ENCODE measurements at places on chromosomes 4 and X.

DNA sequence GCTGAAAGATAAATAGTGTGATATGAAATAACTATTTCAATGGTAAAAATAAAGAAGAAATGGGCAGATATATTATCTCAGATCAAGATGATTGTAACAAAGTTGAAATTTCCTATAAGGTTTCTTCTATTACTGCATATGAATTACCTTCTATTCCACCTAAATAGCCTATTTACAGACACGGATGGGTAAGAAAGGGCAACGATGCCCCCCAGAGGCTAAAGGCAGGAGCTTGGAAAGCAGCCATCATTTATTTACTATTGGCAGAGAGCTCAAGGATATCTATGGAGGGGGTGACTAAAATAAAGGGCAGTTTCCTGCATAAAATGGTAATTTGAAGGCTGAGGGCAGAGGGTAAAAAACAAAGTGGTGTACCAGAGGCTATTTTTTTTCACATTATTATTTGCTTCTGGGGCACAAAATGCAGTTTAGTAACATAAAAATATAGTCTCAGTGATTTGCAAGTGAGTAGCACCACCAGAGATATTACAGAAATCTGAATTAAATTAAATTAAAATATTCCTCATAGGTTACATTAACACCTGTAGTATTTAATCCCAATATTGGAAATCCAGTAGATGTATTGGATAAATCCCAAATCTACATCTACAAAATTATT is 123.1 kb downstream of the BTC start:
- DNase-seq = peak; percentile 52

DNA sequence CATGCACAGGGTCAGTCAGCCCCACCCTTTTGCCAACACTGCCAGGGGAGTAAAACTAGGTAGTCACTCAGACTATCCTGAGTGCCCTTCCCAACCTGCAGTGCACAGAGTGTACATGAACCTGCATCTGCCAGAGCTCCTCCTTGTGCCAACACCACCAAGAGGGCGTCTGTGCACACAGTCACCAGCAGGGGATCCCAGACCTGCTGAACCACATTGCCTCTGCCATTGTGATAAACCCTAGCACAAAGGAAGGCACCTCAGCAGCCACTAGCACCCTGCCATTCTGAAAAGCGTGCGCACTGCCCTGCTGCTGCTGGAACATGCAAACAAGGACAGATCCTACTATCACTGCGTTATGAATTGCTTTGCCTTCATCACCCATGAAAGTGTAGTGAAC is 247.8 kb upstream of the POU3F4 start:
- no peak for DNase-seq

DNA sequence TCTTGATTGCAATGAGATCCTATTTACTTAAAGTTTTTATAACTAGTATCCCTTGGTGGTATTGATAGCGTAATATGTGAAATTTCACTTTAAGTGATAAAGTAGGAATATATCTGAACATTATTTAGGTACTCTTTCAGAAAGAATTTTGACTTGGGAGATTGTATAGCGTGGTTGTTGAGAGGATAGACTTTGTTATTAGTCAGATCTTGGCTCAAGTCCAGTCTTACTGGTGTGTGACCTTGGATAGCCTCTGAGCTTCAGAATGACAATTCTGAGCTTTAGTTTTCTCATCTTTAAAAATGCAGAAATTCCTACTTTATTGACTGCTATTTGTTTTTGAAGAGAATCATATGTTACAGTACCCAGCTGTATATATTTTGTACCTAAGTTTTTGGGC is 32.6 kb downstream of the DCK start:
- no peak for DNase-seq

DNA sequence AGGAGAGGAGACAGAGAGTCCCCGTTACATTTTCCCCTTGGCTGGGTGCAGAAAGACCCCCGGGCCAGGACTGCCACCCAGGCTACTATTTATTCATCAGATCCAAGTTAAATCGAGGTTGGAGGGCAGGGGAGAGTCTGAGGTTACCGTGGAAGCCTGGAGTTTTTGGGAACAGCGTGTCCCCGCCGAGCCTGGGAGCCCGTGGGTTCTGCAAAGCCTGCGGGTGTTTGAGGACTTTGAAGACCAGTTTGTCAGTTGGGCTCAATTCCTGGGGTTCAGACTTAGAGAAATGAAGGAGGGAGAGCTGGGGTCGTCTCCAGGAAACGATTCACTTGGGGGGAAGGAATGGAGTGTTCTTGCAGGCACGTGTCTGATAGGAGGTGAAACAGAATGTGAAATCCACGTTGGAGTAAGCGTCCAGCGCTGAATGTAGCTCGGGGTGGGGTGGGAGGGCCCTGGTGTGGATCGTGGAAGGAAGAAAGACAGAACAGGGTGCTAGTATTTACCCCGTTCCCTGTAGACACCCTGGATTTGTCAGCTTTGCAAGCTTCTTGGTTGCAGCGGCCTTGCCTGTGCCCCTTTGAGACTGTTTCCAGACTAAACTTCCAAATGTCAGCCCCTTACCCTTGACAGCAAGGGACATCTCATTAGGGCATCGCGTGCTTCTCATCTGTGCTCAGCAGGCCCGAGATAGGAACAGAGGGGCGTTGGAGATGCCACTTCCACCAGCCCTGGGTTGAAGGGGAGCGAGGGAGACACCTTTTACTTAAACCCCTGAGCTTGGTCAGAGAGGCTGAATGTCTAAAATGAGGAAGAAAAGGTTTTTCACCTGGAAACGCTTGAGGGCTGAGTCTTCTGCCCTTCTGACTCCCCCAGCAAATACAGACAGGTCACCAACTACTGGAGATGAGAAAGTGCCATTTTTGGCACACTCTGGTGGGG is 2.7 kb downstream of the SHOX start:
- no peak for DNase-seq

DNA sequence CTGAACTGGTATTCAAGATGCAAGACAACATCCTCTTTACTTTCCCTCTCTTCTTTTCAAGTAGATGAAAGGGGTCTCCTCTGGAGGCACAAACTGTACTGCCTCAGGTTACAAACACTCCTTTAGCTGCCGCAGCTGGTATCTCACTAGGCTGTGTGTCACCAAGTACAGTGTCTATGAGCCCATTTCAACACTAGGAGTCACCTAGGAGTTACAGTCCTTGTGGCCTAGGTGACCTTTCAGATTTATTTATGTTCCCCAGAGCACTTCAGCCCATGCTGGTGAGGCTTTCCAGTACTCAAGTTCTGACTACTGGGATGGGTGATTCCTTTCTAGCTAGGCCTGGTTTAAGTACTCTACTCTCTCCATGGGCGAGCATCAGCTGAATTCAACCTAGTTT is 32.4 kb upstream of the TMLHE start:
- no peak for DNase-seq

- DNase-seq = no peak
Observed at GRCh38 chr4:16569790-16570189, 328.7 kb downstream of the LDB2 start.

DNA sequence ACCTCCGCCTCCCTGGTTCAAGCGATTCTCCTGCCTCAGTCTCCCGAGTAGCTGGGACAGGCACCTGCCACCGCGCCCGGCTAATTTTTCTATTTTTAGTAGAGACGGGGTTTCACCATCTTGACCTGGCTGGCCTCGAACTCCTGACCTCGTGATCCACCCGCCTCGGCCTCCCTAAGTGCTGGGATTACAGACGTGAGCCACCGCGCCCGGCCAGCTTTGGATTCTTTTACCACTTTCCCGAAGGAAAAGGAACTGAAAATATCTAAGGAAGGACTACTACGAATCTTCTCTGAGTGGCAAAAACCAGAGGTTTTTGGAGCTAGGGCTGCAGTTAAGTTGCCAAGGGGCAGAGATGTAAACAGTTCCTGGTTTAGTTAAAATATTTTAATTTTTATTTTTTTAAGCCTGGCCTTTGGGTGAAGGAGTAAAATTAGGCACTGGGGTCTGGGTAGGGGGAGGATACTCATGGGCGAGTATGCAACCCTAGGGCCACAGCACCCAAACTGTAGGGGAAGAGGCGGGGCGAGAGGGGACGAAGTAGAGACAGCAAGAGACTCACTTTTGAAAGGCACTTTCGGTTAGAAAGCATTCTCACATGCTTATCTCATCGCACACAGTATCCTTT is 525 bp upstream of the CISD2 start:
- no peak for DNase-seq

GRCh38 chrX:37652589-37653231 is 32.9 kb upstream of the XK start:
- DNase-seq = no peak

DNA sequence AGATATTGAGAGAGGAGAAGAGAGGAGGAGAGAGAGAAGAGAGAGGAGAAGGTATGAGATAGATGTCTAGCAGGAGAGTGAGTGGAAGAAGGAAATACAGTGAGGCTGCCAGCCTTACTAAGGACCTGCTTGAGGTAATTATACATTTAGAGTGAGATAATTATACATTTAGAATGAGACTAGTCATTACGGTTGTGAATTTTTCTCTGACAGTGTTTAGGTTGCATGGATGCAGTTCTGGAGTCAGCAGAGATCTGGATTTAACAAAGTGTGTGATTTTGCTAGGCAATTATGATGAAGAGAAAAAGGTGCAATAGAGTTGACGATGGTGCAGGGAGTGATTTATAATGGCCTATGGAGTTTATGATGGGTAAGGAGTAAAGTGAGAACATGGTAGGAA is 187.1 kb upstream of the ARX start:
- DNase-seq = no peak

- DNase-seq = no peak
Observed at GRCh38 chr4:89799071-89799470, 37.9 kb downstream of the SNCA start.

GRCh38 chrX:22739276-22739675 is 260.5 kb upstream of the DDX53 start:
- no peak for DNase-seq

GRCh38 chrX:133921086-133921485 is 64.3 kb downstream of the GPC3 start:
- DNase-seq = no peak

- peak; percentile 62 for DNase-seq
Observed at GRCh38 chr4:83639849-83640493, 104.1 kb downstream of the GPAT3 start.

DNA sequence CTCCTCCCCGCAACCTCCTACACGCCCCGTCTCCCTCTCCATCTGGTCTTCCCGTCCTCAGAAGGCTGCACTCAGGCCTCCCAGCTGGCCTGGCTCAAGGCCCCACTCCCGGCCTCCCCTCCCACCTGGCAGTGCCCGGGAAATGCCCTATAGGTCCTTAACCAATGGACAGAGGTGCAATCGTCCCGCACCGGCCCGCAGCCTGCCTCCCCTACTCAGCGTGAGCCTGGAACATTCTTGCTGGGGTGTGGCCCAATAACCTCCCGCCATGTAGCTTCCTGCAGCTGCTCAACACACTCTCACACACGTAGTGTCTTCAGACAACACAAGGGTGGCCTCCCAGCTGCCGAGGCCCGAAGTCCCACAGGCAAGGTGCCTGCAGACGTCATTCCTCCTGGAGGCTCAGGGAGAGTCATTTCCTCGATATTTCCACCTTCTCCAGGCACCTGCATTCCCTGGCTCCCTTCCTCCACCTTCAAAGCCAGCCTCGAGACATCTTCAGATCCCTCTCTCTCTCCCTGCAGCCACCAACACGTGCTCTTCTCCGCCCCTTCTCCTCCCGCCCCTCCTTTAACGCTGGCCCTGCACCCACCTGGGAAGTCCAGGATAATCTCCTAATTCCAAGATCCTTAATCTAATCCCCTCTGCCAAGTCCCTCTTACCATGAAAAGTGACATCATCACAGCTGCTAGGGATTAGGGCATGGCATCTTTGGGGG is 56.2 kb downstream of the ADRA2C start:
- DNase-seq = no peak

- no peak for DNase-seq
Observed at GRCh38 chr4:97150966-97151365, 992.3 kb downstream of the STPG2 start.

- no peak for DNase-seq
Observed at GRCh38 chr4:187908079-187908561, 87.5 kb upstream of the ZFP42 start.

- no peak for DNase-seq
Observed at GRCh38 chr4:19401301-19402080, 850.2 kb upstream of the SLIT2 start.

- no peak for DNase-seq
Observed at GRCh38 chrX:104098919-104099318, 13.4 kb upstream of the ZCCHC18 start.

DNA sequence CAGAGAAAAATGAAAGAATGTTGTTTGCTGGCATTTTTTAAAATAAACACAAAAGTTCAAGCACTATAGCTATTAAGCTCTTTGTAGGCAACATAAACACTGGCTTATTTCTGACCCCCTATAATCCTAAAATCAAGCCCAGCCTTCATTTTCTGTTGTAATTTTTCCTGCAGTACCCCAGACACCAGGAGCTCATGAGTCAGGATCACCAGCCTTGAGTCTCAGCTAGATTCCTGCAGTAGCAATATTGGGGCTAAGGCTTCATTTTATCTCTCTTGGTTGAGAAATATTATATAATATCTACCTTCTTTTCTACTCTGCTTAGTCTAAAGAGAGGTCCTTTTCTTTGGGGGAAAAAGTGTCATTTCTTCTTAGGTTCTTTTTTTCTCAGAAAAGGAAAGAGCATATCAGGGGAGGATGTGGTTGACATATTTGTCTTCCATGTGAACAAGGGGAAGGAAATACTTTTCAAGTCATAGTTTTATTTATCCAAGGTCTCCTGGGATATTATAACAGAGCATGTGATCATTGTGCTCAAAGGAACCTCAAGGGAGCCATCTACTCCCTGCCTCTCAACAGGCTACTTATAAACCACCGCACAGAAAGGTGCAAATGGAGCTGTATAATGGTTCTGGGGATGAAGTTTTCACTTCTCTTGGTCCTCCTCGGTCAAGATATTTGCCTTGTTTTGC is 678.3 kb upstream of the NR3C2 start:
- DNase-seq = no peak

GRCh38 chrX:71622576-71623450 is 4.5 kb upstream of the CXCR3 start:
- peak; percentile 81 for DNase-seq

- DNase-seq = no peak
Observed at GRCh38 chr4:82753238-82753637, 45.4 kb downstream of the SCD5 start.

DNA sequence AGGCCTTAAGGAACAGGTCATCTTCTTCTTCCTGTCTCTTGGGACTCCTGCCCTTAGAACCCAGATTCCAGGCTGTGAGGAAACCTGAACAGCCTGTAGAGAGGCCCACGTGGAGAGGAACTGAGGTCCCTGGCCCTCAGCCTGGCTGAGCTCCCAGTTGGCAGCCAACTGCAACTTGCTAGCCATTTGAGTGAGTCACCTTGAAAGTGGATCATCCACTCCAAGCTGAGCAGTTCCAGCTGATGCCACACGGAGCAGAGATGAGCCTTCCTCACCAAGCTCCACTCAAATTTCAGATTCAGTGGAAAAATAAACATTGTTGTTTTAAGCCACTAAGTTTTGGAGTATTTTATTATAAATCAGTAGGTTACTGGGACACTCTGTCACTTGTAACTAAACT is 392.5 kb downstream of the BCOR start:
- no peak for DNase-seq

- DNase-seq = no peak
Observed at GRCh38 chr4:10105421-10105820, 11.2 kb downstream of the WDR1 start.

Data from CD4-positive, alpha-beta T cell treated with Interleukin-6 at 100 ng/mL for 8 hours (primary cell).